Fibroblast of lung (primary cell): ENCODE measurements at places on chromosomes 7 and 10. TPM values are rescaled to one million over a fixed set of nuclear protein-coding genes. Genes with fewer than 3 reads are reported as not detected.

- H3K4me3 ChIP-seq: no peak overlapping the region
- H3K27me3 ChIP-seq: no peaks in the 10 kb centered on the region
- H3K4me1 ChIP-seq: no peaks in the 10 kb centered on the region
- no peak overlapping the region for H3K27ac ChIP-seq
Observed at GRCh38 chr7:38425509-38425908, 152.1 kb upstream of the TARP start.

Gene SEMA3A
- 19.5 and 60.8 TPM in 2 replicates for total RNA-seq

Gene POU6F2
- total RNA-seq: under 0.01 TPM in 1 of 2 replicates, not detected in the other

GRCh38 chr7:41762641-41763040 is 59.8 kb upstream of the INHBA start:
- no peaks in the 10 kb centered on the region for H3K27me3 ChIP-seq
- DNase-seq: no peak
- H3K4me3 ChIP-seq: no peak overlapping the region
- H3K27ac ChIP-seq: no peak overlapping the region

DNA sequence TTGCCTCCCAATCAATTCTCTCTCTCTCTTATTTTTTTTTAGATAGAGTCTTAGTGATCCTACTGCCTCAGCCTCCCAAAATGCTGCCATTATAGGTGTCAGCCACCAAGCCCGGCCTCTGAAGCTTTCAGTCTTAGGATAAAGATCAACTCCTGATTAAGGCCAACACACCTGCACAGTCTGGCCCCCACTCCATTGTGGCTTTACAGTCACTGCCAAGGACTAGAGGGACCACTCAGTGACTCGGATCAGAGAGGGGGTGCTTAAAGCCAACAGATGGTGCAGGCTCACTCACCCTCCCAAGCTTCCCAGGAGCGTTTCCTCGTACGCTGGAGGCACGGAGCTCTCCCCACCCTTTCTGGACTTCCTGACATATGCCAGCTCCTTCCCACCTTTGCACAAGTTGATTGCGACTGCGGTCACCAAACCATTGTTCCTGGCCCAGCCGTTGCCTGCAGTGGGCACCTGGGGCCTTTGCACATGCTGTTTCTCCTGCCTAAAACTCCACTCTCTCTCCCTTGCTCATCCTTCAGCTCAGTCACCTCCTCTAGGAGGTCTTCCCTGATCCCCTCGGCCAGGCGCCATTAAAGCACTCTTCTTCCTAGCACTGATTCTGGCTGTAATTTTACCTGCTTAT is 1.7 kb upstream of the CDH23 start:
- no peak overlapping the region for H3K4me3 ChIP-seq
- peaks cover 51% of the 10 kb centered on the region for H3K27me3 ChIP-seq
- H3K4me1 ChIP-seq: no peaks in the 10 kb centered on the region
- no peak for DNase-seq
- H3K27ac ChIP-seq: no peak overlapping the region

- no peaks in the 10 kb centered on the region for H3K36me3 ChIP-seq
- H3K4me3 ChIP-seq: no peak overlapping the region
- no peaks in the 10 kb centered on the region for H3K4me1 ChIP-seq
- no peak for DNase-seq
- H3K27ac ChIP-seq: no peak overlapping the region
Observed at GRCh38 chr10:110619514-110620397, 24.4 kb upstream of the RBM20 start.

Gene PLXNA4
- 1.2 and 1.8 TPM in 2 replicates for total RNA-seq

Gene SYNPO2L
- under 0.01 TPM in 1 of 2 replicates, not detected in the other for total RNA-seq

GRCh38 chr7:69276011-69276729 is 322.1 kb upstream of the AUTS2 start:
- H3K36me3 ChIP-seq: no peaks in the 10 kb centered on the region
- no peak overlapping the region for H3K27ac ChIP-seq
- no peak for DNase-seq
- H3K4me1 ChIP-seq: no peaks in the 10 kb centered on the region
- H3K4me3 ChIP-seq: no peak overlapping the region

- no peak overlapping the region for H3K27ac ChIP-seq
- H3K36me3 ChIP-seq: no peaks in the 10 kb centered on the region
- peak; percentile 46 for DNase-seq
- H3K4me1 ChIP-seq: peaks cover 12% of the 10 kb centered on the region
Observed at GRCh38 chr10:21369697-21370096, 155.8 kb downstream of the SKIDA1 start.

Gene WEE2
- not detected in 2 replicates for total RNA-seq

DNA sequence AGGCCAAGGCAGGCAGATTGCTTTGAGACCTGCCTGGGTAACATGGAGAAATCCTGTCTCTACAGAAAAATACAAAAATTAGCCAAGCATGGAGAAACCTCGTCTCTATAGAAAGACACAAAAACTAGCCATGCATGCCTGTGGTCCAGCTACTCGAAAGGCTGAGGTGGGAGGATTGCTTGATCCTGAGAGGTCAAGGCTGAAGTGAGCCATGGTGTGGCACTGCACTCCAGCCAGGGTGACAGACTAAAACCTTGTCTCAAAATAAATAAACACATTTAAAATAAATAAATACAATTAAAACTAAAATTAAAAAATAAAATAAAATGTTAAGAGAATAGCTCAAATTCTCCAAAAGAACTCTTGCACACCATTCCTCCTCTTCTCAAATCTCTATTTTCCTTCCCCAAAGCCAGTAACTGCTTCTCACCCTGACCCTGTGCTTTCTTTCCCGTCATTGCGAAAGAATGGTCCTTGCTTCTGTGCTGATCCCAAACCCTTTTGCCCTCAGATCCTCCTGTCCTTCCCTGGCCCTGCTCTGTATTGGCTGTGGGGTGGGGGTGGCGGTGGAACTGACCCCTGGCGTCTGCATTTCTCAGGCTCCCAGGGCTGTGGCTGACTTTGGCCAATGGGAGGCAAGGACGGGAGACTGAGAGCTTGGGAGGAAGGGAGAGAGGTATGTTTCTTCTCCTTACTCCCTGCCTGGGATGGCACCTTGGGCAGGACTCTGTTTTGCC is 12.4 kb downstream of the SRGN start:
- H3K36me3 ChIP-seq: no peaks in the 10 kb centered on the region
- no peak overlapping the region for H3K4me3 ChIP-seq
- H3K27me3 ChIP-seq: no peaks in the 10 kb centered on the region
- no peak overlapping the region for H3K27ac ChIP-seq
- DNase-seq: no peak
- H3K4me1 ChIP-seq: no peaks in the 10 kb centered on the region
